HCEC 1CT (cell line): ENCODE measurements at places on chromosomes 12 and 14.
A peak's percentile ranks its signal among the peaks of the same experiment; 100 is the strongest.

GRCh38 chr14:31411218-31411727, 9.1 kb downstream of the HEATR5A start:
- DNase-seq: no peak

GRCh38 chr12:124352839-124353238, 57.9 kb downstream of the RFLNA start:
- DNase-seq: no peak

DNA sequence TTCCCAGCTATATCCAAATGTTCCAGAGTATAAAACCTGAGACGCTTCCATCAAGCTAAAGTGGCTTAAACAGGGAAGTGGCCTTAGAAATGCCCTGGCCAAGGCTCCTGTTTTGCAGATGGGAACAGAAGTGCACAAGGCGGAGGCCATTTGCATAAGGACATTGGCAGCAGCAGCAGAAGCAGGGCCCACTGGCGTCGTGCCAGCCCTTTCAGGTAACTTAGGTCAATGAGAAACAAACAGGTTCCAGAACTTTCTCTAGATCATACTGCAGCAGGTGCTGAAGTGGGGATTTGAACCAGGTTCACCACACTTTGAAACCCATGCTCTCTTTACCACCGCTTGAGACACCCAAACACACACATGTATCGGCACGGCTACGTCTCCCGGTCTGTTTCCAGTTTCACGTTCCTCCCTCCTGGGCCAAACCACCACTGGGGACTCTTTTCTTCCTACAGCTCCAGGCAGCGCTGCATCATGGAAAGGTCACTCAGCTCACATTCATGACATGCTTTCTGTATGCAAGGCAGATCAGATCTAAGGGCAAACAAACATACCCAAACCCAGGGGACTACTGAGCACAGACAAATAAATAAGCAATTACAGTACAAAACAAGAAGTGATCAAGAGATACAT, 46.0 kb upstream of the PLEKHG6 start:
- no peak for DNase-seq

DNA sequence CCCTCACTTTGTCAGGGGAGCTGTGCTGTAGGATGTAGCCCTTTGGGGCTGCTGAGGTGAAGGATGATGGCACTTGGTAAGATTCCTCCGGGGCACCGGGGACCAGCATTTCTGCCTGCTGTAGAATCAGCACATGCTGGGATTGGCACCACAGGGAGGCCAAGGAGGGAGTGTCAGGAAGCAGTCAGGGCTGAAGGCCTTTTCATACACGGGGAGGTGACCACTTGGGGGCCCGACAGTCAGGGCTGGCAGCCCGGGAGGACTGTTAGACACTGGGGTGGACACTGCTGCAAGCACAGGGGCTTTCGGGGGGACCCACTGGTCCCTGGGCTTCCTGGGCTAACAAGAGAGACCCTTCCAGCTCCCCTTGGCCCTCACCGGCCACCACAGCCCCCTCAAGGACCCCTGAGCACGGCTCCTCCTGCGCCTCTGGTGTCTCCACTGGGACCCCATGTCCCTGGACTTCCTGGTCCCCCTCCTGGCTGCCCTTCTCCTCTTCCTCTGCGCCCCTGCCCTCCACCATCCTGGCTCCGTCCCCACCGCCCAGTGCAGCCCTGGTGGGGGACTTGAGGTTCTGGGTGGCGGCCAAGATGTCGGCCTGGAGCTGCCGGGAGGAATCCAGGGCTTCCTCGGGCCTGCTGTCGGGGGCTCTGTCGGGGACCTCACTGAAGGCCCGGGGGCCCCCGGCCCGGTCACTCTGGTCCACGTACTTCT, 6.5 kb downstream of the TMEM119 start:
- no peak for DNase-seq

GRCh38 chr14:88937706-88938105, 113.3 kb downstream of the TTC8 start:
- DNase-seq: peak; percentile 20

- DNase-seq: no peak
These were observed 8.0 kb upstream of the ZDHHC17 start for GRCh38 chr12:76755829-76756379.

DNA sequence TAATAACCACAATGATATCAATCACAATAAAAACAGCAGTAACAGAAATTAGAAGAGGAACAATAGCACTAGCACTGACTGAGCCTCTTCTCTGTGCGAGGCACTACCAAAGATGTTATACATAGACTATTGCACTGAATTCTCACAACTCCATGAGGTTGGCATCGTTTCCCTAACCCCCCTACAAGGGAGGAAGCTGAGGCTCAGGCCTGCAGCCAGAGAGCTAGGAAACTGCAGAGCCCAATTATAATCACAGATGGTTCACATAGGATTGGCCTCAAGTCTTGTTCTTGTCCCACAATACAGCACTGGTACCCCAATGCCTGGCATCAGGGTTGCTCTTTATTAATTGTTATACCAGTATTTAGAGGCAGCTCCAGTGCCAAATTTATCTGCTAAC, 278.0 kb downstream of the CEP128 start:
- DNase-seq: no peak

DNA sequence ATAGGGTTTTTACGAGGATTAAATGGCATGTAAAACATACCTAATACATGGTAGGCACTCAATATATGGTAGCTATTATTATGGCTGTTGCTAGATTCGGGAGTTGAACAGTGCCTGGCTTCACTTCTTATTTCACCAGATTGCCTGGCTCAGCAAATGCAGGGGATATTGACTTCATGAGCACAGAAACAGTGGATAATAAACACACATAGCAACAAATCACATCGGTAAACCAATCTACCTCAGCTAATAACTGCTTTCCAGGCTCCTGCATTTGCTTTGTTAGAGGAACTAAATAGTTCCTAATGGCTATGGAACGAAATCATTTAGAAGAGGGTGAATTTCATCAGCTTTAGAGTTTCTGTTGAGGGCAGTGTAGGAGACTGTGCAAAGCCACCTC, 105.2 kb upstream of the TMCC3 start:
- DNase-seq: no peak

GRCh38 chr12:401235-402028, at the start of gene CCDC77:
Gene CCDC77, plus strand, starts transcription at chr12:401644. Its CDS starts 7,740 bp downstream, at chr12:409384.
- peak; percentile 91 for DNase-seq

GRCh38 chr12:13256692-13257045, 60.1 kb downstream of the EMP1 start:
- no peak for DNase-seq

- DNase-seq: no peak
These were observed 280.5 kb downstream of the DPF3 start for GRCh38 chr14:72613231-72613974.

DNA sequence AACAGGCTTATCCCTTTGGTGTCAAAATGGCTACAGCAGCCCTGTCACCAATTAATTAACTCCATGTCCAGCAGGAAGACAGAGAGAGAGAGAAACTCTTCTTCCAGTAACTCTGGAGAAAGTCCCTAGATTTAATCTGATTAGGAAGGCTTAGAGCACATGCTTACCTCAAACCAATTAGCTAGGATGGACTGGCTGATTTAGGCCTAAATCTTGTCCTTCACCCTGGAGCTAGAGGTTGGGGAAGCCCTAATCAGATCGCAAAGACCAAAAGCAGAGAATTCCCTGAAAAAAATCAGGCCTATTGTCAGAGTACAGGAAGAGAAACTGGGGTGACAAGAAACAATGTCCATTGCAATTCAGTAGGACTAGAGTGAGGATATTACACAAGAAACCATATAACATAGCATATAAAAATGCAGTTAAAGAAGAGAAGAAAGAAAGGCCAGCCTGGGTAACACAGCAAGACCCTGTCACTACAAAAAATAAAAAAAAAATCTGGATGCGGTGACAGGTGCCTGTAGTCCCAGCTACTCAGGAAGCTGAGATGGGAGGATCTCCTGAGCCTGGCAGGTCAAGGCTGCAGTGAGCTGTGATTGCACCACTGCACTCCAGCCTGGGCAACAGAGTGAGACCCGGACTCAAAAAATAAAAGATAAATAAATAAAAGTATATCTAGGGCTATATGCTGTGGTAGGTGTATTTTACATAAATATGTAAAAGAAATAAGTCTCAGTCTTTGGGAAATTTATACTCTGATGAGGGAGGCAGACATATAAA, 34.9 kb upstream of the TUBA1A start:
- no peak for DNase-seq

DNA sequence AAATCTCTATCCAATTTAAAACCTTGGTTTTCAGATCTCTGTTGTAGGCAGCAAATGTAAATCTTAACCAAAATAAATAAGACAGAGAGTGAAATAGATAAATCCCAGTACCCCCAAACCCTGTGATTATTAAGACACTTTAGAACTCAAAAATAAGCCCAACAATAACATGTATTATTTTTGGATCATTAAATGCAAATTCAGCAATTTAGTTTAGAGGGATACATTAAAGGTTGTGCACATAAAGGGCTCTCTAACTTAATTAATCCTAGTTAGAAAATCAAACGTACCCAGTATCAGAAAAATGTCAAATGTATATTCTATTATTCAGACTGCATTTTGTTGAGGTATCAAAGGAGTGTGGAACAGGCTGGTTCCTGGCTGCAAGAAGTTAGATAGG, 416.8 kb downstream of the SLC16A7 start:
- no peak for DNase-seq
